ENCODE measurements at places on chromosomes 16 and 17. TPM values are rescaled to one million over a fixed set of nuclear protein-coding genes. Genes with fewer than 3 reads are reported as not detected.

DNA sequence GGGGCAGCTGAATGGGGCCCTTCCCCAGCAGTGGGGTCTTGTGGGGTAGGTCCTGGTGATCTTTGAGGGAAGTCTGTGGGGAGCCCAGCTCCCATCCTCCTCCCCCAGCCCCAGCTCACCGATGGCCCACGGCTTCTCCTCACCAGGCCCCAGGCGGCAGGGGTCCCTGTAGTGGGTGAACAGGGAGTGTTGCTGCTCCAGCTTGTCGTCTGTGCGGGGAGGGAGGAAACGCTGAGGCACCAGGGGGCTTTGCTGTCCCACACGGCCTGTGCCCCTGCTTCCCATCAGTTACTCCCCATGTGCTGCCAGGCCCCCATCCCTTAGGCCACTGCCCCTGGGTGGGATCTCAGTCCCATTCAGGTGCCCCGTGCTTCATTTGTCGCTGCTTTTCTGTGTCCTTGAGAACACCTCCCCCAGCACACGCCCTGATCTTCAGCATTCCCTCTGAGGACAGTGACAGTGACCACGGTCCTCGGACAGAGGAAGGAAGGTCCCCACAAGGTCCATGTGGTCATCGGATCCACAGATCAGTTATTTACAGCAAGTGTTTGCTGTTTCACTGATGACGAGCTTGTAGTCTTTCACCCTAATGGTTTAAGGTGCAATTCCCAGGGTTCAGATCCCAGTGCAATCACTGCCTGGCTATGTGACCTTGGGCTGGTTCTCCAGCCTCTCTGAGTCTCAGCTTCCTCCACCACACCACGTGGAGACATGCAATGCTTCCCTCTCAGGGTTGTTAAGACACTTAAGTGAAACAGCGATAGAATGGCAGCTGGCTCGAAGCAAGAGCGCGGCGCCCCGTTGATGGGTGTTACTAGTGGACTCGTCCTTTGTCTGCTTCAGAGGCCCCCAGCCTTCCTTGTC is 53.1 kb downstream of the PRMT7 start:
- DNase-seq = no peak

DNA sequence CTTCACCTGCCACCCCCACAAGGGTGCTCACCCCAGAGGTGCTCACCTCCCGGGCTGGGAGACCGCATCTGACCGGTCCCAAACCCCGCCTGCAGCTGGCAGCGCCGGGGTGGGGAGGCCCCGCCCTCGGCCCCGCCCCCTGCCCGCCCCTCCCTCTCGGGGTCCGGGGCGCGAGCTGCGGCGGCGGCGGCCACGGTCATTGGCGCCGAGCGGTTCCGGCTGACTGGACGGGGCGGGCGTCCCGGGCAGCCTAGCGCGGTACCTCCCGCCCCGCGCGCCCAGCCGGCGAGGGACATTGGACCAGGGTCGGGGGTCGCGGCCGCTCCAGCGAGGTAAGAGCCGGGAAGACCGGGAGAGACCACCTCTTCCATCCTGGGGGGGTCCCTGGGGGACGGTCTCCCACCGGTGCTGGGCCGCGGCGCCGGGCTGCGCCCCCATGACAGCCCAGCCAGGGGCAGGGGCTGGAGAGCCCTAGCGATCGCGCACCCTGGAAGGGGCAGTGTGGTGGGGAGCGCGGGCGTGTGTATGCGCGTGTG is at the start of gene CACNG5:
TSS of gene CACNG5 (plus strand) at position 199 of the 536 bp plus-strand sequence. CDS start 42,216 bp downstream, outside the sequence.
- DNase-seq = no peak

DNA sequence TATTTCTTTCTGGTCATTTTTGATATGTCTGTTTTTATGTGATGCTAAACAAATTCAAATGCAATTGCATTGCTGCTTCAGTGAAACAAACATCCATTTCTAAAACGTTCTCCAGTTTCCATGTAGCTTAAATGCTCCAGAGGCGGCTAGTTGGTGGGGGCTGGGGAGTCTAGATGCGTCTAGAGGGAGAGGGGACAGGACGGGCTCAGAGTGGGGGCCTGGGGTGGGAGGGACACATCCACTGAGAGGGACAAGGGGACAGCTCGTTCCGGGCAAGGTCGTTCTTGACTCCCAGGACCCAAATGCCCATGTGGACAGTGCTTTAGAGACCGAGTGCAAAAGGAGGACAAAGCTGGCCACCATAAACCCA is 102.3 kb downstream of the FOXL1 start:
- no peak for DNase-seq

DNA sequence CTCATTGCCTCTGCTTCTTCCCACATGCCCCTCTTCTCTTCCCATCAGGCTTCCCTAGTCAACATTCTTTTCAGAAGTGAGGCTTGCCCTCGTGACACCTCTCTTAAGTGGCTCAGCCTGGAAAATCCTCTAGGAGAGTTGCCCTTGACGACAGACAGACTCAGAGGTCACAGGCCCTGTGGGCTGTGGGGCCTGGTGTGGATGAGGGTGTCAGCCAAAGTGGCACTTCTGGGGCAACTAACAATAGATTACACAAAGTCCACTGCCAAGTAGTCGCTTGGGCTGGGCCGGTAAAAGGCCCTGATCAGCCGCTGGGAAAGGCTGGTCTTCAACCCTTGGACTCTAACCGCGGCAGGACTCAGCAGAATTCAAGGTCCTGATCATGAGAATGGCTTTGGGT is 33.7 kb upstream of the METTL16 start:
- DNase-seq = no peak

- no peak for DNase-seq
Measured at GRCh38 chr17:66343531-66344078, 41.2 kb downstream of the PRKCA start.

DNA sequence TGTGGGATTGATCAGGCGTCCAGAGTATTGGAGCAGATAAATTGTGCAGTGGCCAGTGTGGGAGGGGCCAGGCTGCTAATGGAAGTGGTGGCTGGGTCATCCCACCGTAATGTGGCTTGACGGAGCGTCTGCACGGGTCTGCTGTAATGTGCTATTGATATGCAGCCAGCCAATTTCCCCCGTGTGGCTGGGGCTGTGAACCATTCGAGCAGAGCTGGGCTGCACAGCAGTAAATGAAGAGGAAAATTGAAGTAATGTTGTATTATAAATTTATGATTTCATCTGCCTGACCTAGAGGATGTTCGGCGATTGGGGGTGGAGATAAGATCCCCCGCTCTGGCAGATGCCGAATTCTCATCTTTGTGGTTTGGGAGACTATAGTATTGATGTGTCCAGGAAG is 121.5 kb downstream of the CCDC182 start:
- no peak for DNase-seq

Gene VWA3A
- total RNA-seq = 0.12 TPM

Gene EFCAB5
- total RNA-seq = 0.96 TPM

GRCh38 chr17:17728146-17728545 is 46.9 kb downstream of the RAI1 start:
- DNase-seq = no peak

GRCh38 chr17:19331134-19331533 is 31.4 kb downstream of the B9D1 start:
- DNase-seq = no peak

DNA sequence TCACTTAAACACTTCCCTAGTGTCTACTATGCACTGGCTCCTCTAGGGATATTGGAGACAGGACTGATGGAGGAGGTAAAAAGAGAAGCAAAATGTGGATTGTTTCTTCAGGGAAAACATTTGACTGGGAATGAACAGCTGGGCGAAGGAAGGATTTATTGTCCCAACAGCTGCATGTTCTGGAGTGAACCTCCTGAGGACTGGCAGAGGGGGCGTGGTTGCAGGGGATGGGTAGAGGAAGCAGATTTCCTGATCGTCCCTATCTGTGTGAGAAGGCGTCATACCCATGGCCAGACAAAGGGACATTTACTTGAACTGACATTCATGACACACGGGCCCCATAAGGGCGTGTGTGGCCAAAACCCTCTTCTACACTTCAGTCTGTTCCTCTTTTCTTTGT is 321.5 kb downstream of the MAP2K4 start:
- no peak for DNase-seq

GRCh38 chr17:68763562-68763961 is 162.4 kb upstream of the FAM20A start:
- DNase-seq = peak; percentile 11

DNA sequence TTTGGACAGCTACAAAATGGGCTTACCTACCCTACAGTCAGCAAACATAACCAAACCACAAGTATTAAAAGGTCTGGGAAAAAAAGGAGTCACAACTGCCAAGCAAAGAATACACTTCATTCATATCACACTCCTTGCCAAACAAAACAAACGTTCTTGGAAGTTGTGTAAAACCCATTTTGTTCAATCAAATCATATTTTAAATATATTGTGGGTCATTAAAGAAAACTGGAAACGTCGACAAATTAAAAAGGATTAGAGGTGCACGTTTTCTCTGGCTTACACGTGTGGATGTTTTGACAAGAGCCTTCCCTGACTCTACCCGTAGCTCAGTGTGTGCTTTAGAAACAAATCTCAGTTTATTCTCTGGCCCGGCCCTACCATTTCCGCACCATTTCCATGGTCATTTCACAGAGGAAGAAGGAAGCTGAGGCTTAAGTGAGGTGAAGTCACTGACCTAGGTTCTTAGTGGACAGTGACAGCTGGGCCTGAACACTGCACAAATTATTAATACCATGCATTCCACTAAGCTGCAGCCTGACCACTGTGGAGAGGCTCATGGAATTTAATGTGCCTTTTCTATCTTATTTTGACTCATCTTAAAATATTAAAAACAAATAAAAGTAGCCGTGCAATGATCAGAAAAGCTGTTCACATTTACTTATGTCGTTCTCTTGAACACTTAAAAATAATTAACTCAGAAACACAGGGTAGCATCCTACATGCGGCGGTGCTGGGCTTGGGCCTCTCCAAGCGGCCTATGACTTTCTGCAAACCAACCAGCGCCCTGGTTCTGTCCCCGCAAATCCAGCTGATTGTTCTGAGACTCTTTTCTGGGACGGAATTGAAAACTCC is 968 bp downstream of the CEP112 start:
- DNase-seq = peak; percentile 70

DNA sequence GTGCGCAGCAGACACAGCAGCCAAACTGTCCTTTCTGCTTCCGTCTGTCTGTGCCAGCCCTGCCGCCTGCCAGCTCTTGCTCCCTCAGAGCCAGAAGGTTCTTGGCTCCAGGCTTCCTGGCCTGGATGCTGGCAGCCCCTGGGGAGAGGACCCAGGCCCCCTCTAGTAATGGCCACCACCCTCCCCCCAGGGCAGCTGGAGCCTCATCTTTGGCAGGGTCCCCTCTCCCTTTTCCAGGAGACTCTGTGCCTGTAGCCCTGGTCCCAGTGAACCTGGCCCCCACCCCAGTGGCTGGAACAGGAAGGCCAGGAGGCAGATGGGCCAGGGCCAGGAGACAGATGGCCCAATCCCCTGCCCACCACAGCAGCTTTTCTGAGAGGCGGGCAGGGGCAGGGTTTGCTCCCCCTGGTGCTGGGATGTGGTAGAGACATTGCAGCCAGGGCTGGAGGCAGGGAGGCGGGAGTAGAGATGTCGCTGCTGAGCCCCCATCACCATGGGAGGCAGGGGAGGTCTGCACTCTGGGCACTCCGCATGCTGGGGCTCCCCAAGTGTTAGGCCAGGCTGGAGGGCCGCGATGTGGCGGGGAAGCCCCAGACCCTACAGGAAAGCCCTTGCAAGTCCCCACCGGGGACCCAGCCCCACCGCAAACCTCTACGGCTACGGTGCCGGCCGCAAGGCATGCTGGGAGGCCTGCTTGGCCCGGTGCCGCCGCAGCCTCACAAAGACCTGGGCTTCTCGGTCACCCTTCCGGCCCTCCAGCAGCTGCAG is 16.7 kb downstream of the UNC13D start:
- DNase-seq = peak; percentile 37

- DNase-seq = no peak
Measured at GRCh38 chr16:3413730-3414379, 12.8 kb downstream of the ZNF174 start.

Gene FOXL1
- total RNA-seq = 4.9 TPM

DNA sequence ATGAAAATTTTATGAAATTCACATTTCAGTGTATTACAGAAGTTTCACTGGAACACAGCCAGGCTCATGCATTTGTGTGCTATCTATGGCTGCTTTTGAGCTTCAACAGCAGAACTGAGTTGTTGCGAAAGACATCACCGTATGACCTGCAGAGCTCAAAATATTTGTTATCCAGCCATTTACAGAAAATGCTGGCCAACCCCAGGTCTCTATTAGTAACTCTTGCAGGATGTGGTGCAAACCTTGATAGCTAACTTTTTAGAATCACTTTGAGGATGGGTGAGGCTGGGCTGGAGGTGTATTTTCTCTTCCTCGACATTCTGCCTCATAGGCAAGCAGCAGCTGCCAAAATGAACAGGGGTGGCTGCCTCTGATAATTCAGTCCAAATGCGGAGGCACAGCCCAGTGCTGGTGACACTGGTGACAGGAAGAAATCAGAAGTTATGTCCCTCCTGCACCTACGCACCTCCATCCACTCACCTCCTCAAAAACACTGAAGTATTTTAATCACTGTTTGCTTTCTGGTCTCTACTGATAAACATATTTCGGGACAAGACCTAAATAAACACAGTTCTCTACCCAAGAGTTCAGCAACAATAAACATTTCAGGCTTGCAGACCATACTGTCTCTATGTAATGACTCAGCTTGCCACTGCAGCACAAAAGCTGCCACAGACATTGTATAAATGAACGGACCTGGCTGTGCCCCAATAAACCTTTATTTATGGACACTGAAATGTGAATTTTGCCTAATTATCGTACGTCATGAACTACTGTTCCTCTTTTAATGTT is 28.5 kb downstream of the ARHGAP17 start:
- peak; percentile 69 for DNase-seq

DNA sequence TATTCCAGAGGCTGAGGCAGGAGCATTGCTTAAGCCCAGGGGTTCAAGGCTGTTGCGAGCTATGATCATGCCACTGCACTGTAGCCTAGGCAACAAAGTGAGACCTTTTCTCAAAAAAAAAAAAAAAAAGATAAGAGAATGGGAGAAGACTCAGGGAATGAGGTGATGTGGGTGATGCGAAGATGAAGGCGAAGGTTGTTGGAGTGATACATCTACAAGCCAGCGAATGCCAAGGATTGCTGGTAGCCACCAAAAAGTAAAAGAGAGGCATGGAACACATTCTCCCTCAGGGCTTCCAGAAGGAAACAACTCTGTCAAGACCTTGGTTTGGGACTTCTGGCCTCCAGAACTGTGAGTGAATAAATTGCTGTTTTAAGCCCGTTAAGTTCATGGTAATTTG is 26.0 kb upstream of the CNEP1R1 start:
- DNase-seq = no peak

GRCh38 chr17:4953451-4953961 is 2.6 kb downstream of the ENO3 start:
- no peak for DNase-seq

DNA sequence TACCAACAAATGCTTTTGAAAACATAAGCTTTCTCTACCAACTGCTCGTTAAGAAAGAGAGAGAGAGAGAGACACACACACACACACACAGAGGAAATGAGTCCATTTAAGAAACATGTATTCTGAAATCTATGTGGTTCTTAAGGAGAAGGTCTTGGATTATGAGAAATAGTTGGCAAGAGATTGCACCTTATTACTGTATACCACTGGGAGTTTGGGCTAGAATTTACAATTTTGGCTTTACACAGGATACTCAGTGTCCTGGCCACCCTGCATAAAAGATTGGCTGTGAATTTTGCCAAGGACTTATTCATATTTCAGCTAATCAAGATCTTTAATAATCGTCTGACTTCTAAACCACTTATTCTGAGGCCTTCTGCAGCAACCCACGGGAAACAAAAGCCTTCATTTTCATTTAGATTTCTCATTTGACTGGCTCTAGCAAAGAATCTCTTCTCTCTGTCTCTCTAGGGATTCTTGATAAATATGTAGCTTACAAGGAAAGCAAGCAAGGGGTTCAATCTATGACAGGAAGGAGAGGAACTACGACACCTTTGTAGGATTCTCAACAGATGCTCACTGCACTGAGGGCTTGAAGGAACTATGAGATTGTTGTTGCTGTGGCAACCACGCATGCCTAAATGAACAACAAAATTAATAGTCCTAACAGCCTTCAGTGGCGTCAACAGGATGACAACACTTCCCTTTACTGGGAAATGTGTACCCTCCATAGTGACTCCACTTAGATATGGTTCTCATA is 75.3 kb upstream of the GNAO1 start:
- no peak for DNase-seq
